Fibroblast of mammary gland (primary cell): ENCODE measurements at places on chromosomes 5 and 9.

DNA sequence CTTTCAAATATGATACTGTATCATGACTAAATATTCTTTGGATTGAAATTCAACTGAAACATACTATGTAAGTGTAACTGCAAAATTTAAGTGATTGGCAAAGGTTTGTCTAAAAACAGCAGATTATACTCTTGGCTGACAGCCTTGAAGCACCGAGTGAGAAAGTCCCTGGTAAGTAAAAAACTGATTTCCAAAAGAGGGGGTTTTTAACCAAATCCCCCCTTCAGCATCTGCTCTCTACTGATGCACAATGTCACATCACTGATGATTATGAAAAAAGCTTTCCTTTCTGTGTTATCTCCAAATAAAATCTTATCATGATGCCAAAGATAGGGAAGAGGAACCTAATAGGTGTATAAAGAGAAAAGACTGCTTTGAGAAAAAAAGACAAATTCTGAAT is 141.0 kb downstream of the MEF2C start:
- no peak for DNase-seq

GRCh38 chr5:178994580-178995340 is at the start of gene GRM6:
Gene GRM6 (minus strand): TSS chr5:178995320. CDS start chr5:178994944, 376 bp downstream.
- DNase-seq = no peak

DNA sequence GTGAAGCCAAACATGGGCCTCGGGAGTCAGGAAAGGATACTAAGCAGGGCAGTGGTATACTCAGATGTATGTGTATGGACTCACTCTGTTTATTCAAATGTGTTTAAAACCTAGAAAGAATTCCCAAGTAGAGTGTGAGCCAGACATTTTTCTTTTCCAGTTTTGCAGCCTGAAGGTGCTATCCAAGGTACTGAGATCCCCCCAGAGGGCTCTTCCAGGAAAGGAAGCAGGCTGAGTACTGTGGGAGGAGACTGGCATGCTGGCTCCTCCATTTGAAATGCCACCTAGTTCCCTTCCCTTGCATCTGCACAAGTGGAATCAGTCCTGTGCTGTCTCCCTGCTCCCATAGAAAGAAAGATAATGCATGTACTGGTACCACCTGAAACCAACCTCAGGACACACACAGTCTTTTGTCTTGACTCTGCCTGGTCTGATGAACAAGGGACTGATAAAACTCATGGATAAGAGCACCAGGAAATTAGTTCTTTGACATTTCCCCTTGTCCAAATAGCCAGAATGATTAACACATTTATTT is 85.9 kb downstream of the HRH2 start:
- no peak for DNase-seq

DNA sequence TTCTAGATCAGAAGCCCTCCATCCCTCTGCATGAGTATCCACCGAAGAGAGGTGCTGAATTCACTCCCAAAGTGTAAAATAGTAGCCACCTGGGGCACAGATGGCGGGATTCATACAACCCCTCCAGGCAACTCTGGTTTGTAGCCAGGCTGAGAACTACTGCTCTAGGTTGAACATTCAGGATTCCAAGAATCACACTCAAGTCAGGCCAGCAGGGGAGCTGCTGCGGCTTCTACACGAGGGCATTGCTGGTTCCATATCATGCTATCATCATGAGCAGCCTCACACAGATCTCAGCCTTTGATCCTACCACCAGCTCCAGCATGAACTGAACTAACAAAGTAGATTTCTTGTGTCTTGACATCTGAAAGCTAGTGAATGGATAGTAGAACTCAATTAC is 367.9 kb downstream of the DIRAS2 start:
- DNase-seq = no peak

GRCh38 chr9:37938121-37938891 is 34.4 kb upstream of the SLC25A51 start:
- peak; percentile 83 for DNase-seq

- DNase-seq = peak; percentile 36
Observed at GRCh38 chr9:124133727-124134126, 122.2 kb downstream of the LHX2 start.

DNA sequence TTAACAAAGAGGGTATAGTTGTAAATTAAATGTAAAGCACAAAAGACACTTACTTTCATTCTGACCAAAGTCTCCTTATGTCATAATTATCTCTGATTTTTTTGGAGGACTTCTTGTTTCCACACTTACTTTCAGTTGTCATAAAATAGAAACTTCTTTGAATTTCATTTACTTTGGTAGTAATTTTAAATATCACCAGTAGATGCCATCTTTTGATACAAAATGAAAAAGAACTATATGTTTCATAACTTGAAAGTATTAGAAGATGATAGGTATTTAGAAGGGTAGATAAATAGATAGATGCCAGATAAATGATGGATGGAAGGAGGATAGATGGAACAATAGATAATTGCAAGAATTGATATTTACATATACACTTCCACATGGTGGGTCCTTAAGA is 1865.3 kb upstream of the CDH9 start:
- no peak for DNase-seq

DNA sequence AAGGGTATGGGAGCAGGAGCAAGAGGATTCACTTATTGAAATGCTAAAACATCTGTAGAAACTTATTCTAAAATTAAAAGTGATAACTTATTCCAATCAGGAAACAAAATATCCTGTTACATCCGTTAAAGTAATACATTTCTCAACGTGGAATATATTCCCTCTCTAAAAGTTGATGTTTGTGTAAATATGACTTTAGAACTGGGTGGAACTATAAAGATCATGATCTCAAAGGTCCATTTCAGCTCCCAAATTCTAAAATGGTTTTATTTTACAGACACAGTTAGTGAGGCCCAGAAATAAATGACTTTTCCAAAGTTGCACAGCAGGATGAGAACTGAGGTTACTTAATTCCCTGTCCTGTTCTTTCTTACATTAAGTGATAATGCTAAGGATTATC is 21.1 kb downstream of the ISOC1 start:
- DNase-seq = no peak

GRCh38 chr5:137531266-137531665 is 32.1 kb upstream of the SPOCK1 start:
- no peak for DNase-seq

GRCh38 chr5:133396187-133396741 is 216.1 kb downstream of the FSTL4 start:
- no peak for DNase-seq

- DNase-seq = peak; percentile 37
Observed at GRCh38 chr5:31664566-31664965, 25.6 kb downstream of the PDZD2 start.

- no peak for DNase-seq
Observed at GRCh38 chr5:90967851-90968250, 409.3 kb downstream of the ADGRV1 start.

DNA sequence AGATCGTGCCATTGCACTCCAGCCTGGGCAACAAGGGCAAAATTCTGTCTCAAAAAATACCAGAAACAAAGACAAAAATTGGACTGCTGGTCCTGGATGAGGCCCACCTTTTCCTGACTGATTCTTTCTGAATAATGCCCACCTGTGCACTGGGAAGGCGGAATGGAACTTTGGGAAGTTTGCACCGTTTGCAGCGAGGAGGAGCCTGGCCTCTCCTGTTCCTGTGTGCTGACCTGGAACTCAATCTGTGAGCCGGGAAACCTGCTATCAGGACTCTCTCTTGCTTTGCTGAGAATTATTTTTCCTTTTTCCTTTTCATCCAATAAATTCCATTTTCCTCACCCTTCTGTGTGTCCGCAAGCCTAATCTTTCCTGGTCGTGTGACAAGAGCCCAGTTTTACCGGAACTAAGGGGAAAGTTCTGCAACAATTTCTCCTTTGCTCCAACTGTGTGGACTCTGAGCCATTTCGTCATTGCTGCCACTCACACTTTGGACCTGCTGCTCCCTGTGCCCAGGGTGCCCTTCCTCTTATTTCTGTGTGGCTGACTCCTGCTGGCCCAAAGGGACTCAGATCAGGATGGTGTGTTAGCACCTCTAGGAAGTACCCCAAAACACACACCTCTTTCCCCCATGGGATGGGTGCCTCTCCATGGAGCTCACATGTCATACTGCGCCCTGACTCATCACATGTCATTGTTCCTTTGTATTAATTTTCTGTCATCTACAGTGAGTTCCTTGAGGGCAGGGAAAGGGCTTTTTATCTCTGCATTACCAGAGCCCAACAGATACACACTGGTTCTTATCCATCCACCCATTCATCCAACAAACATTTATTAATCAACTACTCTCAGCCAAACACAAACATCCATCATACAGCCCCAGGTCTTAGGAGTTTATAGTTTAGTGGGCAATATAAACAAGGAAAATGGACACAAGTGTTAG is 4.7 kb upstream of the GLRX start:
- no peak for DNase-seq

- no peak for DNase-seq
Observed at GRCh38 chr9:132046456-132046855, 33.2 kb downstream of the MED27 start.

- no peak for DNase-seq
Observed at GRCh38 chr9:37897665-37898064, 6.3 kb downstream of the SLC25A51 start.

GRCh38 chr5:133957591-133957990 is 10.8 kb downstream of the C5orf15 start:
- no peak for DNase-seq

- DNase-seq = peak; percentile 6
Observed at GRCh38 chr5:179866241-179867078, 7.8 kb upstream of the MRNIP start.

GRCh38 chr9:70480405-70480980 is 66.0 kb upstream of the KLF9 start:
- DNase-seq = peak; percentile 98

GRCh38 chr5:180589771-180590542 is 1.3 kb downstream of the SCGB3A1 start:
- no peak for DNase-seq

- no peak for DNase-seq
Observed at GRCh38 chr9:92467511-92467910, 14.8 kb downstream of the ASPN start.

- no peak for DNase-seq
Observed at GRCh38 chr9:29691145-29691544, 2117.9 kb upstream of the C9orf72 start.

DNA sequence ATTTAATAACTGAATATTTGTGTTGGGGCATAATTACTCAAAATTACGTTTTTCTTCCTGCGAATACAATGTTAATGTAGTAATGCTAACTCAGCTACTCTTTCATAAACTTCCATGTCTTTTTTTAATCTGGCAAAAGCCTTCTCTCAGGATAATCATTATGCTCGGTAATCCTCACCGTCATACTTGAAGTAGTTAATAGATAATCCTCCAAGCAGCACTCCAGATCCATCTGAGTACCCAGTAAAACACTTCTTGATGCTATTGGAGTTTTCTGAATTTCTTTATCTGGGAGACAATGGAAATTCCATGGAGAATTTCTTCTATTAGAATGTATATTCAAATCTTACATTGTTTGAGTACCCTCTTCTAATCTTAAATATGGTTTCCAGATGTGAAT is 34.3 kb downstream of the PARP8 start:
- no peak for DNase-seq

DNA sequence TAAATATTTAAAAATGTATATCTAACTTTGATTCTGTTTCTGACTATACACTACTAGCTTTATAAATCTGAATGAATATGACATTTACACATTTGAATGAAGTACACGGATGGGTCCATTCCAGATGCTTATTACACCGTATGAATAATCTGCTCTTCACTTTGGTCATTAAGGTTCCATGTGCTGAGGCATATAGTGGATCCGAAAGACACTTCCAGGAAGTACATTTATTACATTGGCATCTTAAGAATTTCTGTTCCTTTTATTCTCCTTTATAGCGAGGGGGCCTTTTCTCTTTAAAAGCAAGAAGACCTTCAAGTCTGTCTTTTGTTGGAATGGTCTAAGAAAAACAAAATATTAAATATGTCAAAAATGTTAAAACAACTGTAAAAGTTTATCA is 147.6 kb downstream of the AUH start:
- DNase-seq = peak; percentile 30

DNA sequence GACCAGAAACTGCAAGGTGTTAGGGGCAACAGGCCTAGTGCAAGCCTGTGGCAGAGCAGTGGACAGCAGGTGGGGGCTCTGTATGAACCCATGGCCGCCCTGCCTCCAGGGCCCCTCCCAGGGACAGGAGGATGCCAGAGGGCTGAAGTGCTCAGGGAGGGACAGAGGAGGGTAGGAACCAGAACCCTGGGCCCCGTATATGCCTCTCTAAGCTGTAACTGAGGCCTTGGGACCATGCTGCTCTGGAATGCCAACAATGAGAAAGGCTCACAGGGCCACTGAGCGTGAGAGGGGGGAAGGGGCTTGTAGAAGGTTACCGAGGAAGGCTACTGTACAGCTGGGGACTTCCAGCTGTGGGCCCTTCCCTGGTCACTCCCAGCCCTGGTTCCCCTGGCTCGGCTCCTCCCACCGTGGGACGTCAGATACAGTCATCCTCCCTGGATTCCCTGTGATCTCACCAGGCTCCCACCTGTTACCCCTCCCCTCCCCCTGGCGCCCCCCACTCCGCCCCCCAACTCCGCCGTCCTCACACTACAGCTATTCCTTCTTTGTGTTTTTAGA is 21.1 kb downstream of the AQP7 start:
- DNase-seq = no peak

- DNase-seq = no peak
Observed at GRCh38 chr9:94741866-94742265, 15.4 kb downstream of the AOPEP start.

DNA sequence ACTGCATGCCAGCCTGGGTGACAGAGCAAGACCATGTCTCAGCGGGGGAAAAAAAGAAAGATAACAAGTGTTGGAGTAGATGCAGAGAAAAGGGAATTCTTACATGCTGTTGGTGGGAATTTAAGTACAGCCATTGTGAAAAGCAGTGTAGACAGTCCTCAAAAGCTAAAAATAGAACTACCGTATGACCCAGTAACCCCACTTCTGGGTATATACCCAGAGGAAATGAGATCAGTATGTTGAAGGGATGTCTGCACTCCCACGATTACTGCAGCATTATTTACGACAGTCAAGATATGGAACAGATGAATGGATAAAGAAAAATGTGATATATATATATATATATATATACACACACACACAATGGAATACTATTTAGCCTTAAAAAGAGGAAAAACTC is 225.3 kb upstream of the SLC24A2 start:
- no peak for DNase-seq

- no peak for DNase-seq
Observed at GRCh38 chr9:119349351-119349825, 19.8 kb downstream of the BRINP1 start.

DNA sequence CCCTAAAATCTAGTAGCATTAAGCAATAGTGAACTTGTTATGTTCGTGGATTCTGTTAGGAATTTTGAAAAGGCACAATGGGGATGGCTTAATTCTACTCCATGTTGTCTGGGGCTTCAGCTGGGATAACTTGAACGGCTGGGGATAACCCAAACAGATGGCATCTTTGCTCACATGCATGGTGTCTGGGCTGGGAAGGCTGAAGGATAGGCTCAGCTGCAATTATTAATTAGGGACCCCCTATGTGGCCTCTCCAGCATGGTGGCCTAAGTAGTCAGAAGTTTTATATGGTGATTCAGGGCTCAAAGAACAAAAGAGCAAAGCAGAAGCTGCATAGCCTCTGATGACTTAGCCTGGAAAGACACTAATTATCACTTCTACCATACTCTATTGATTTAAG is 551.1 kb downstream of the PSAT1 start:
- DNase-seq = no peak
